ENCODE measurements at places on chromosomes 2 and 18.

DNA sequence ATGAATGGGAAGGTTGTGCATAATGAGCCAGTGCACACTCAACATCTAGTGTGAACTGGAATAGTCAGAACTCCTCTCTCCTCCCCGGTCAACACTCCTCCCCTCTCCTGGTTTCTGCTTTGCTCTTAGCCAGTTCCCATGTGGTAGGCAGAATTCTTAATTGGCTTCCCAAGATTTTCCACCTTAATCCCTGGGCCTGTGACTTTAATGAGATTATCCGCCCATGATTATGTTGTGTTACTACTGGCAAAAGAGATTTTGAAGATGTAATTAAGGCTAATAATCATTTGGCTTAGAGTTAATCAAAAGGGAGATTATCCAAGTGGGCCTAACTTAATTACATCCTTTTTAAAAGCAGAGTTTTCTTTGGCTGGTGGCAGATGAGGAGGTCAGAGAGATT is 34.2 kb upstream of the REV1 start:
- no peak for DNase-seq

DNA sequence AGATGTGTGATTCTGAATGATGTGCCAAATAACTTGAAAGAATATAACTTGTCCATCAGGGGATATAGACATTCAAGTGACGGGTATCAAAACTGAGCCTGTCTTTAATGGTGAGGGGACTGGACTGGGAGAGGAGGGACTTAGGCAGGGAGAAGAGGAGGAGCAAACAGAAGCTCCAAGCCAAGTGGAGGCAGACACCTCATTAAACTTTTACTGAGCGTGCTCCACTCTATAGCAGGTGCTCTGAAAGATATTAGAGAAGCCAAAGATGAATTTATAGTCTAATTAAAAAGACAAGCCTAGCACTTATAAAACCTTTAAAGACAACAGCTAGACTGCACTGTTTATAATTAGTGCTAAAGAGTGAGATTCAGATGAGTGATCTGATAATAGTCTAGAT is 47.7 kb upstream of the SMAD2 start:
- no peak for DNase-seq

- DNase-seq, result peak; percentile 10
Measured at GRCh38 chr2:229129738-229130371, 141.2 kb downstream of the PID1 start.

DNA sequence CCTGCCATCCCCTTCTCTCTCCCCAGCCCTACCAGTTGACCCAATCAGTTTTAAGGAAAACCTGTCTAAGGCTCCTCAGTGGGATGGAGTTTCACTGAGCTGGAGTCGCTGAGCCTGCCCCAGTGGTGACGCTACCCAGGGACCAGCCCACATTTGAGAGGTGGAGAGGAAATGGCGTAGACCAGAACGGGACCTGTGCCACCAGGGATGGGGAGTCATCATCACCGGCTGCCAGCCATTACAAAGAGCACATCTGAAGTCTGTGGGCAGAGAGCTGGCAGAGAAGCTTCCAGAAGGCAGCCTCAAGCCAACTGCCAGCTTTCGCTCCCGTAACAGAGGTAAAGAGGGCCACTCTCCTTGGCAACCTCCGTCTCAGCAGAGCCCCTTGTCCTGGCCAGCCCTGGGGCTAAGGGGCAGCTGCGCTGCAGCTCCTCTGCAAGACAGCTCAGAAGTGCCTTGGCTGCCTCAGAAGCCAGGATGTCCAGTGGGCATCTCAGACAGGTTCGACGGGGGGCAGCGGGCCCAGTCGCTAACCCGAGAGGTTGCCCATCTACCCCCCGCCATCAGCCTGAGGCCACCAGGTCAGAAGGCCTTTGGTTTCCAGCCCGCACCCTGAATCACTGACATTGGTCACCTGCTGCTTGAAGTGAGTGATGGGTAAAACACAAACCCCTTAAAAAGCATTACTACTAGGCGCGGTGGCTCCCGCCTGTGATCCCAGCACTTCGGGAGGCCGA is 15.4 kb downstream of the SDC1 start:
- DNase-seq, result no peak

DNA sequence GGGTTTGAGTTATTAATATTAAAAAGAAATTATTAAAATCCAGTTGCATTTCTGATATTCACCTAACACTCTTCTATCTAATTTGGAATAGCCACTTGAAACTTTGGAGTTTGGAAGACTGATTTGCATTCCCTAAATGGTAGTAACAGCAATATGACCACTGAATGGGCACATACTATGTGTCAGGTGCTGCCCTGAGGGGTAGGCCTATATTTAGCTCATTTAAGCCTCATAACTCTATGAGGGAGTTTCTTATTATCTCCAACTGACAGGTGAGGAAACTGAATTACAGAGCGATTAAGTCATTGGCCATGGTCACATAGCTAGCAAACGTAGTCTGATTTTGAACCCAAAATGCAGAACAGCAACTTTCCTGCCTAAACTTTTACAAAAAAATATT is 77.3 kb downstream of the VWA3B start:
- no peak for DNase-seq

DNA sequence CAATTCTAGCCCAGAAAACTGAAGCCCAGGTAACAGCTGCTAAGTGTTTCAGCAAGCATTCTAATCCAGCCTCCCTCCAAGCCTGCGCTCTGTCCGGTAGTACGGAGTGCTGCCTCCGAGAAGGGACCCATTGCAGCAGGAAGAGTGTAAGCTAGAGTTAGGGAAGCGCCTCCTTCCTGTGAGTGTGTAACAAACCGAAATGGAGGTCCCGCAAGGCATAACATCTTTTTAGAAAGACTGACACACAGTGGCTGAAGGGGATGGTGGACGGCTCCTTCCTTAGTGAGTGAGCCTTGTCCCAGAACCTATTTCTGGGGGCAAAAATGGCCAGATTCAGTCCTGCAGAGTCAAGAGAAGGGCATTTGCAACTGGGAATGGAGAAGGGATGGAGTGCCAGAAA is 12.2 kb downstream of the PKDCC start:
- DNase-seq, result no peak

DNA sequence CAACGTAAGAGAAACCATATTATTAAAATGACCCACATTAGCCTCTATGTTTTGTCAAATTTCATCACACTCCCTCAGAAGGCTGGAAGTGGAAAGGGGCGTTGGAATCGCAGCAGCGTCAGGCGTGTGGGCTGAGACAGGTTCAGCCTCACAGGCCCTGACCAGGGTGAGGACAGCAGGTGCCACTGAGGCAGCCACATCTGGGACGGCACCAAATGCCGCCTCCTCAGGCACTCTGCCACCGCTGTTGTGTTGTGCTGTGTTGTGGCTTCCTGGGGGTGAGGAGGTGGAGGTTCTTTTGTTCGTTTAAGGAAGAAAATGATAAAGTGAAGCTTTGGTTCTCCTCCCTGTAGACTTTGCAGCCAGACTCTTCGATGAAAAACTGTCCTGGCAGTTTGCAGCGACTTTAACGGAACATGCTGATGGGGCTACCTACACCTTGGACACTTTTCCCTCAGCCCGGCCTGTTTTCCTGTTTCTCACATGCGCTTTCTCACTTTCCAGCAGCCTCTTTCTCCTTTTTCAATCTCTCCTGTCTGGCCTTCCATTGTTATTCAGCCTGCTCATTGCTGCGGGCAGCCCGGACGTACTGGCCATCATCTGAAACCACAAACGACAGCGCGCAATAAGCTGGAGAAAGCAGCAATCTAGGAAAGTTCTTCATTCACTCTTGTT is 44.9 kb upstream of the SALL3 start:
- no peak for DNase-seq

- DNase-seq, result peak; percentile 56
Measured at GRCh38 chr2:237196866-237197618, 111.4 kb downstream of the COPS8 start.

- no peak for DNase-seq
Measured at GRCh38 chr2:234932591-234933168, 19.1 kb upstream of the SH3BP4 start.
